ENCODE measurements at places on chromosomes 5 and 9.

DNA sequence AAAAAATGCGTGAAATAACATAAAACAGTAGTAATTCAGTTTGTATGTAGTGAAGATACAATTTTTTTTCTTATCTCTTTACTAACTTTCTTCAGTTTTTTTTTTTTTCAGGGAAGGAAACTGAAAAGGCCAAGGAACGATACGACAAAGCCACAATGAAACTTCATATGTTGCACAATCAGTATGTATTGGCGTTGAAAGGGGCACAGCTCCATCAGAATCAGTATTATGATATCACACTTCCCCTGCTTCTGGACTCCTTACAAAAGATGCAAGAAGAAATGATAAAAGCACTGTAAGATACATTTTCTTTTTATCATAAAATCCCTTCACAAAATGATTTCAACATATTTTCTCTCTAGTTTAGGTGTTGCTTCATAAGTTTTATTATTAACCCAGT, 120.0 kb downstream of the FER start:
- DNase-seq: no peak

DNA sequence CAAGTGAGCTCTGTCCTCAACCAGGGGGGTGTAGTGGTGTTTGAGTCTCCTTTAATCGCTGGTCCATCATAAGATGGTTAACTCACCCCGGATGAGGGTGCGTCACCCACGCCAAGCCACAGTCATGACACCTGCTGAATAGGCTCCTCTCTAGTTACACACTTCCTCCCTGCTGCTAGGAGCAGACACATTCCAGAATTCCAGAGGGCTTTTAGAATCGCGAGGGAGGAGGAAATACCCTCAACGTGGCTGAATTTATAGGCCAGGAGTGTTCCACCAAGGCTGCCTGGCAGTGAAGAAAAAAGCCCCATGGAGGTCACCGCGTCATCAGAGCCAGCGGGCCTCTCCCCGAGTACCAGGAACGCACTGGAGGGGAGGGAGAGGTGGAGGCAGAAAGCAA, 5.1 kb downstream of the GLRX start:
- DNase-seq: no peak

- DNase-seq: no peak
These were observed 281.7 kb downstream of the TMEM38B start for GRCh38 chr9:105975886-105976645.

DNA sequence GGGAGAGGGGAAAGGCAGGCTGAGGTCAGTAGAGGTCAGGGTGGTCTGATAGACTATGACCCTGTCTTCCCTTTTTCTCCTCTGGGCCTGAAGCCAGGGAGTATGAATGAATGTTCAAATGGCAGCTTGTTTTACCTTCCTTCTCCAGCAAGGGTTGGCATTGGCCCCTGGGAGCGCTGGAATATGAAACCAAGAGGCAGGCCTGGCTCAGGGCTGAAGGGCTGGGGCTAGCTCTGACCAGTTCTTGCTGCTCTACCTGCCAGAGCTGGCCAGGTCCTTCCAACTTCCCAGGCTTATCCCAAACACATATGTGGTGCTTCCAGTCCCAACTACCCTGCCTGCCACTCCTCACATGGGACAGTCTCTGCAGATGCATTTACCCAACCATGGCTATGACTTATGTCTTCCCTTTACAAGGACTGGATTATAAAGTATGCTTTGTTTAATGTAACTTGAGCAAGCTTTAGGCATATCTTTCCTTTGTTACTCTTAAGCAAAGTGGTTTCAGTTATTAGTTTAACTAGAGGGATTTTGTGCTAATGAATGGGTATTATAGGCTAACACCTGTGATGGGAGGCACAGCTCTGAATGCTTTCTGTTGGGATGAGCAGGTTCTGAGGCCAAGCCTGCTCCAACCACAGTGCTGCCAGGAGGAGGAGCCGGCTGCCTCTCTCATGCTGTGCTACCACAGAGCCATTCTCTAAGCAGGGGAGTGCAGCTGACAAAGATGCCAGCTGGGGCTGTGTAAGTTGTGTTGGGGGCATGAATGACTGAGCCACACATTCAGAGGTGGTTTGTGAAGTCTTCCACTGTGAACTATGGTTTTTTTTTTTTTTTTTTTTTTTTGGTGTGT, 6.1 kb downstream of the CCNI2 start:
- no peak for DNase-seq

DNA sequence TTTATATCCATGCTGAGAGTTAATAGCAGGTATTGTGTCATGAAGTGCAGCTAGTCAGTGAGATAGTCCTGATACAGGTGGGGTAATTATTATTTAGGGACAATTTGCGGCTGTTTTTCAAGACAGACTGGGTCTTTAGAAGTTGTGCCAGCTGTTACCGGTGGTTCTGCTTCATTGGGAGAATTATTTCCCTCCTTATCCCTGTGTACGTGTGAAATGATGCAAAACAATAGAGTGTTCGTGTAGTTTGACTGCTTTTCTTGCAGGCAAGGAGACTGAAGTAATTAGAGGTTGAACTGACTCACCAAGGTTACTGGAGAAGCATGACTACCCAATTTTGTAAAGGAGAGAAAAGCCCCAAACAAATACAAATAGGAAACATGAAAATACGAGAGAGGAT, 101.7 kb downstream of the ARRDC3 start:
- DNase-seq: no peak

DNA sequence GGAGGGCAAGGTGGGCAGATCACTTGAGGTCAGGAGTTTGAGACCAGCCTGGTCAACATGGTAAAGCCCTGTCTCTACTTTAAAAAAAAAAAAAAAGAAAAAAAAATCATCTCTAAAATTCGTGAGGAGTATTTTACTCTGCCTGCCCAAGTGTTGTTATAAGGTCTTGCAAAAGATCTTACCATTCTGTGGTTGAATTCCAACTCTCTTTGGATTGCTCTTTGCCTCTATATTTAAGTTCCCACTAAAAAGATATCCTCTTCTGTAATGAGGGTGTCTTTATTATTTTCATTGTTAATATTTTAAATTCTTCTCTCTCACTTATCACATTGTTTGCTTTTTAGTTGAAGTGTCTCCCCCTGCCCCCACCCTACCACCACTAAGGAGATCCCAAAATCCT, 33.4 kb downstream of the CREBRF start:
- DNase-seq: no peak
